ENCODE measurements at places on chromosomes 7 and 10. TPM values are rescaled to one million over a fixed set of nuclear protein-coding genes. Genes with fewer than 3 reads are reported as not detected.
A peak's percentile ranks its signal among the peaks of the same experiment; 100 is the strongest.

The C7orf57 gene
- not detected for total RNA-seq

The IFIT1B gene
- total RNA-seq = 1.7 TPM

The A1CF gene
- total RNA-seq = not detected

The SFXN3 gene
- 20.4 TPM for total RNA-seq

The CDHR3 gene
- total RNA-seq = 2.5 TPM

The KLLN gene
- total RNA-seq = 1.5 TPM

The FAM25A gene
- total RNA-seq = not detected

The ADAM8 gene
- 1.8 TPM for total RNA-seq

The LRIT1 gene
- total RNA-seq = not detected

The WDFY4 gene
- 9.9 TPM for total RNA-seq

The EGFR gene
- total RNA-seq = 96.3 TPM

The CTNNA3 gene
- total RNA-seq = 0.83 TPM

The GNG11 gene
- total RNA-seq = 8.3 TPM

The TLL2 gene
- total RNA-seq = 0.14 TPM

The RBP4 gene
- 13.4 TPM for total RNA-seq

The FAM131B gene
- total RNA-seq = 0.10 TPM

DNA sequence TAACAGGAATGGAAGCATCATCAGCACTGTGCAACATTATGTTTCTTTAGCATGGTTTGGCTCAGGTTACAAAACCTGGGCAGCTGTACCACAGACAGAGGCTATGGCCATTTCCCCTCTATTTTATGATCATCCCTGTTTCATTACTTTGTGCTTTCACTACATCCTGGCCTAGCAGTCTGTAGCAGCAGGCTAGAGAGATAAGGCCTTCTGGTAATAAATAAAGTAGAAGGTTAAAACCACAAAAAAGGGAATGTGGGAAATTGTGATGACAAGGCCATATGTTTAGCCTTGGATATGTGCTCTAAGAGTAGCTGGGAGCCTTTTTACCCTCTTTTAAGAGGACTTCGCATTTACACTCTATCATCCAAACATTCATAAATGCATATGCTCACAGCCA lies 266.2 kb upstream of the PHF14 start:
- no peak for DNase-seq

- DNase-seq = no peak
Measured at GRCh38 chr7:16921644-16922257, 40.0 kb upstream of the AGR3 start.

DNA sequence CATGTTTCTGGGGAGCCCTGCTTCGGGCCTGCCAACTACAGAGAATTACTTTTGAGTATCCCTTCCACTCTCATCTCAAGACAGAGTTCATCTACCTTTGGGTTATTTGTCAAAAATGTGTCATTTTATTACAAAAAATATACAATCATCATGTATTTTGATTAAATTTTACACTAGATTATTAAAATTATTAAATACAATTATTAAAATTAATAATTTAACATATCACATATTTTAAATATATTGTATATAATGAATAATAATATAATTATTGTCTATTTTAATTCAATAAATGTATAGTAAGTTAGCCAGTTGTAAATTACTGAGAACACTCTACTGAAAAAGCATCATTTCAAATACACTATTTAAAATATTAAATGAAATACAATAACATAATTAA lies 50.9 kb downstream of the FIGNL1 start:
- DNase-seq = no peak

- DNase-seq = no peak
Measured at GRCh38 chr7:91657483-91658071, 222.9 kb downstream of the MTERF1 start.

GRCh38 chr7:122327969-122328368 lies 23.4 kb upstream of the FEZF1 start:
- no peak for DNase-seq

DNA sequence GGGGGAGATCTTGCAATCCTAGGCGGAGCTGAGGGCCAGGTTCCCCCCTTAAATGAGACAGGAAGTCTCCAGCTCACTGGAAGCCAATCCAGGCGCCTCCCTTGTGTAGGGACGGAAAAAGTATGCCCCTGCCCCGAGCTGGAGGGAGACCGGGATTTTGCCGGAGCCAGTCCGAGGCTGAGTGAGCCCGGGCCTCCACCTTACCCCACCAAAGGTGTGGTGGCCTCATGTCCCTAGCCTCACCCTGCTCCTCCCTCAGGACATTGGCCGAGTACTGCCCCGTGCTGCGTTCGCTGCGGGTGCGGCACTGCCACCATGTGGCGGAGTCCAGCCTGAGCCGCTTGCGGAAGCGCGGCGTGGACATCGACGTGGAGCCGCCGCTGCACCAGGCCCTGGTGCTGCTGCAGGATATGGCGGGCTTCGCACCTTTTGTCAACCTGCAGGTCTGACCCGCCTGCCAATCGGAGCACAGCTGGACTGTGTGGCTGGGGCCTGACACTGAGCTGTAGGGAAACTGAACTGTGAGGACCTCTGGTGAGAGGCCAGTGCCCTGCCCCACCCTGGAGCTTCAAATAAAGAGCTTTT lies 2.0 kb downstream of the FBXL15 start:
- DNase-seq = peak; percentile 86

DNA sequence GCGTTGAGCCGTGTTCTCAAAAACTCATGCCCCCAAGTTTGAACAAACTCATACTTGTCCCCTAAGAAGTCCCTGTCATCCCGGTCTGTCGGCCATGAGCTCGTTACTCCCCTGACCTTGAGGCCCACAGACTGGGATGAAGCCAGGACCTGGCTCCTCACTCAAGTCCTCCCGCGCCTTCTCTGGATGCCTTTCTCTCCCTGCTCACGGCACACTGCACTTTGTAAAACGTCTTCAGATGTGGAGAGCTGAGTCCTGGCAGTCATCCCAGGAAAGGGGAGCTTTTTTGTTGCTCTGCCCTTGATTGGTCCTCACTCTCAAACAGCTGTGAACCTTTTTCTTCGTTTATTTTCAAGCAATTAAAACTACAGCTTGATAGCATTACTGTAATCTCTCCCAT lies 110.8 kb downstream of the JAZF1 start:
- peak; percentile 74 for DNase-seq

GRCh38 chr7:2522780-2523433 lies 3.3 kb downstream of the LFNG start:
- no peak for DNase-seq

DNA sequence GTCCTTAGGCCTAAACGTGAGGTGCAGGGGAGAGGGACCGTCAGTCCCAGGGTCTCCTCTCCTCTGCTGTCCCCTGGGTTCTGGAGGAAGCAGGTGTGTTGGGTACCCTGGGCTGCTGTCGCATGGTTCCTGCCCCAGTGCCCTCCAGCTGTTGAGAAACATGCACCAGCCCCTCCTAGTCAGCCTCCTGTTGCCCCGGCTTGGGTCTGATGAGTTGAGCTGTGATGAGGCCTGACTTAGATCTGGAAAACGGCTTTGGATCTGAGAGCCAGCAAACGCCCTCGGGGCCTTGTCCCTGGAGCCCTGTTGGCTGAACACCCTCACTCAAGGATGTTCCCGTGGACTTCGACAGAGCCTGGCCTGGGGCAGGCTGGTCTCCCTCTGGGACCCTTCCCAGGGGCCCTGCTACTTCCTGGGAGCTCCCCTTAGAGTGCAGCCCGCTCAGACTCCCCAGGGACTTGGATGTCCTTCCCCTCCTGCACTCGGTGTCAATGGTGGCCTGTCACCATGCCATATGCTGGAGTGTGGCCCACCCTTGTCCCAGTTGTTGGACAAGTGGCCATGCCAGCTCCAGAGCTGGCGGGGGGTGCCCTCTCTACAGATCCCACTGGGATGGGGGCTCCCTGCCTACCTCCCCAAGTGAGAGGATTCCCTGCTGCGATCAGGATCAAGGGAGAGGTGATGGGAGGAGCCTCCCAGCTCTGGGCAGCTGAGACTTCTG lies 12.3 kb downstream of the ZNF316 start:
- DNase-seq = no peak

DNA sequence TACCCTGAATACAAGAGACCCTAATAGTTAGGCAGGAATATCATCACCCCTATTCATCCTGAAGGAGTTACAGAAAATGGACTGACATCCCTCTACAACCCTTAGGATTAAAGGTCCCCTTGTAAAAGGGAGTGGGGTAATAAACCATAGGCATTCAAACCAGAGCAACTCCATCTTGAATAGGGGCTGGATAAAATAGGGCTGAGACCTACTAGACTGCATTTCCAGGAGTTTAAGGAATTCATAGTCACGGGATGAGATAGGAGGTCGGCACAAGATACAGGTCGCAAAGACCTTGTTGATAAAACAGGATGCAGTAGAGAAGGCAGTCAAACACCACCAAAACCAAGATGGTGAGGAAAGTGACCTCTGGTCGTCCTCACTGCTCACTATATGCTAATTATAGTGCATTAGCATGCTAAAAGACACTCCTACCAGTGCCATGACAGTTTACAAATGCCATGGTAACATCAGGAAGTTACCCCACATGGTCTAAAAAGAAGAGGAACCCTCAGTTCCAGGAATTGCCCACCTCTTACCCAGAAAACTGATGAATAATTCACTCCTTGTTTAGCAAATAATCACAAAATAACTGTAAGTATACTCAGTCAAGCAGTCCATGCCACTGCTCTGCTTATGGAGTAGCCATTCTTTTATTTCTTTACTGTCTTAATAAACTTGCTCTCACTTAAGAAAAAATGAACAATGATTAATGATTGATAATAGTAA lies 37.2 kb downstream of the CUBN start:
- DNase-seq = no peak

- DNase-seq = no peak
Measured at GRCh38 chr7:22445853-22446252, 54.1 kb downstream of the STEAP1B start.

GRCh38 chr10:16521311-16522016 lies at the start of gene C1QL3:
C1QL3 (minus strand) TSS chr10:16521879; CDS start chr10:16521065, 814 bp downstream.
- peak; percentile 40 for DNase-seq

- DNase-seq = no peak
Measured at GRCh38 chr10:5284311-5285057, 80.3 kb upstream of the UCN3 start.

- DNase-seq = no peak
Measured at GRCh38 chr10:6396652-6397051, 183.4 kb downstream of the PRKCQ start.

GRCh38 chr10:37704566-37704965 lies 152.8 kb downstream of the ZNF248 start:
- DNase-seq = peak; percentile 13

DNA sequence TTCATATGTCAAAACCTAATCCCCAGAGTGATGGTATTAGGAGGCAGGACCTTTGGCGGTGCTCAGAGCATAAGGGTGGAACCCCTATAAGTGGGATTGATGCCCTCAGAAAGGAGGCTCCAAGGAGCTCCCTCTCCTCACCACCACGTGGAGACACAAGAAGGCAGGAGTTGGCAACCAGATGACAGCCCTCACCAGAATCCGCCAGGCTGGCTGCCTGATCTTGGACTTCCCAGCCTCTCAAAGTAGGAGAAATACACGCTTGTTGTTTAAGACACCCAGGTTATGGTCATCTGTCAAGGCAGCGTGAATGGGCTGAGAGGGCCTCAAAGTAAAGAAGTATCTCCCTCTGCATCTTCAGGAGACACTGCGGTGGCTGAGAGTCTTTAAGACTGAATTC lies 187.7 kb downstream of the TNS3 start:
- no peak for DNase-seq

DNA sequence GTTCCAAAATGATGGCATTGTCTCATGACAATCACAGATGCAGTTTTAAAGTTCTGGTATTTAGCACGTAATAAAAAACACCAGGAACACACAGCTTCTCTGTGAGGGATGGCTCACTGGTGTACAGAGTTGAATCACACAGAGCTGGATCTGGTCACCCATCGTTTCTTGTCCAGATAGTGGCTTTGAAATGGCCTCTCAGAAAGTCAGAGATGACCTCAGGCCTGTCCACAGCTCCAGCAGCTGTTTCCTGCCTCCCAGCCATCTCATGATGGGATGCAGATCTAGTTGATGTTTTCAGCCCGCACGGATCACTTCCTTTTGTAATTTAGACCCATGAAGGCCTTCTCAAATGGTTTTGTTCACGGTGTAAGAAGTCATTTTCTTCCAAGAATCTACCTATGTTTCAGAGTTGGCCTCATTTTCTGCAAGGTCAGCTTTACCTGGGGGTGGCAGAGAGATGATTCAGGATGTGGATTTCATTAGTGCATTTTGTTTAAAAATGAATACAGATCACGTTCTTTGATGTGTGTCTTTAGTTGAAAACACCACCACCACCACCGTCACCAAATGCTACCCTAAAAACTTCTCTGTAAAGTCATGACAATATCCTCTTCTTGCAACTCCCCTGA lies 166.2 kb downstream of the SNX10 start:
- no peak for DNase-seq

- DNase-seq = no peak
Measured at GRCh38 chr7:14377646-14378266, 388.3 kb upstream of the ETV1 start.

DNA sequence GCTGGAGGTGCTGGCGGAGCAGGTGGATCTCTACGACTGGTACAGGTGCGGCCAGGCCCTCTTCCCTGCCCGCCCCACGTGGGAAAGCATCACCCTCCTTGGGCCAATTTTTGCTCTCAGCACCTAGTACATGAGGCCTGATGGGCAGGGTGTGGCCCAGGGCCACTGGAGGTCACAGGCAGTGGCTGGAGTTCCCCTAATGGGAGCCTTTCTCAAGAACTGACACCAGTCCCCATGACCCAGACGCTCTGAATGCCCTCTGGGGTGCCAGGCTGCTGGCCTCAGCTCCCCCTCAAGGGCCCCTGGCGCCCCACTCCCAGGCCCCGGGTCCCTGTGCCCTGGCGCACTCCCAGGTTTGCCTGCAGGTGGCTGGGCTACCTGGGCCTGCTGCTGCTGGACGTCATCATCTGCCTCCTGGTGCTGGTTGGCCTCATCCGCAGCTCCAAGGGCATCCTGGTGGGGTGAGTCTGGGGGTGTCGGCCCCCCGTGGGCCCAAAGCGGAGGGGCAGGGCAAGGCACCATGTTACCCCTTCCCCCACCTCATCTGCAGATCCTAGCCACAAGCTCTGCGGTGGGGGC lies 15.9 kb downstream of the TTYH3 start:
- no peak for DNase-seq

- DNase-seq = no peak
Measured at GRCh38 chr10:11454958-11455566, 156.4 kb downstream of the USP6NL start.

DNA sequence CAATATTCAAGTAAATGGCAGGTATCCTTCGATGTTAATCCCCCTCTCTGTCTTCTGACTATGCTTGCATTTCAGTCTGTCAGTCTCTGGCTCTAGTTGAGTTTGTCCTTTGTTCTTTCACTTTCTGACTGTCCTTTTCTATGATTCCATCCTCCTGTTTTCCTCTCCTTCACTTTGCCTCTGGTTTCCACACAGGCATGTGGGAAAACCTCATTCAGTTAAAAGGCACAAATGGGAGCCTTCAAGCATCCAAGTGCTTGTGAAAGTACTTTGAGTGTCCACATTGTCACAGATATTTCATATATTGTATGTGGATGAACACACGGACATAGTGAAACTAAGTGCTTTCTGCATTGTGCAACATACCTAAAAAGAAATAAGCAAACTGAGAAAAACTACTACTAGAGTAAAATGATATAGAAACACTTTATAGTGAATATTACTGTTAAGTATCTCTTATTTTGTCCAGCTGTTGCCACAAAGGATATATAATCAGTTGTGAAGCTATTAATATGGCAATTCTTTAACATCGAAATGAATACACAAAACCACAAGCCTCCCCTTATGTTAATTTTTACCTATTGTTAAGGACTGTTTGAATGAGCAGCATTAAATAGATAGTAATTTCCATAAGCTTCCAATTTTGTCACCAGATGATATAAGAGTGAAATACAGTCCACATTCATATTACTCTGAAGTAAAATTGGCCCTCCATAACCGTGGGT lies 71.7 kb downstream of the NRBF2 start:
- DNase-seq = no peak
